ENCODE measurements at places on chromosomes 16 and 17.

- DNase-seq, result no peak
Measured at GRCh38 chr17:81084680-81085419, 49.9 kb downstream of the BAIAP2 start.

GRCh38 chr17:47685556-47686275 is 8.2 kb upstream of the TBKBP1 start:
- no peak for DNase-seq

DNA sequence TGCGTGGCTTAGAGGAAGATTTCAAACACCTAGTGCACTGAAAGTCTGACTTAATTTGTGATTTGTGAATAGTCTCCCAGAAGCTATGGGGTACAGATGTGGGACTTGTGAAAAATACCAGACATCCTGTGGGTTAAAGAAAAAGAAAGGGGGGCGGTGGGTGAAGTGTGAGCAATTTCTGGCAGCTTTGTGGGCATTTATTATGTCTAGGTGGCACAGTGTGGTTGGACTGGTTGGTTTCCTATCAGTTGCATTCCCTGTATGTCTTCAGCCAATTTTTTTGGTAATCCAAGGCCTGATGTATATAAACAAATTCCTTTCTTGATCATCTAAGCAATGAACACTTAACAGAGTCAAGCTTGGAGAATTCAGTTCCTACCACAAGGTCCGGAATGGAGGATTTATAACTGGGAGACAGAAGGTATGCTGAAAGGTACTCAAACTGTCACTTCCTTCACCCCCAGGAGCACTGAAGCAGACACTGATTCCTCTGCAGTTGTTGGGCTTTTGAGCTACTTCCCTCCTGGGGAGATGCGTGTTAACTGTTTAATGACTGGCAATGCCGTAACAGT is 211.6 kb downstream of the WWOX start:
- DNase-seq, result no peak

DNA sequence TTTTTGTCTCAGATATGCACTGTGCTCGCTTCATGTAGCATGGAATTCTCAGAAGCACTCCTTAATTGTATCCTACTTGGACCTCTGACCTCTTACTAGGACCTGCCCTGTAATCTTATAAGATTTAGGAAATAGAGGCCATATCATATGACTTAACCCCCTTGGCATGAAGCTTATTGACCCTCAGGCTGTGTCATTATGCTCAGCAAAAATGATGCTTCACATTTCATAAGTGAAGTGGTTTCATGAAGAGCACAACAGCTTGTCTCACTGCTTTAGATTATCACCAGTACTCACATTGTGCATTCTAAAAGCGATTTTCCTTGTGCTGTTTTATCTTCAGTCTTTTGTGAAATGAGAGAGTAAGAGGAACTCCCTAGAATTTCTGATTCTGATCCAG is 6.4 kb downstream of the PHKB start:
- DNase-seq, result no peak

DNA sequence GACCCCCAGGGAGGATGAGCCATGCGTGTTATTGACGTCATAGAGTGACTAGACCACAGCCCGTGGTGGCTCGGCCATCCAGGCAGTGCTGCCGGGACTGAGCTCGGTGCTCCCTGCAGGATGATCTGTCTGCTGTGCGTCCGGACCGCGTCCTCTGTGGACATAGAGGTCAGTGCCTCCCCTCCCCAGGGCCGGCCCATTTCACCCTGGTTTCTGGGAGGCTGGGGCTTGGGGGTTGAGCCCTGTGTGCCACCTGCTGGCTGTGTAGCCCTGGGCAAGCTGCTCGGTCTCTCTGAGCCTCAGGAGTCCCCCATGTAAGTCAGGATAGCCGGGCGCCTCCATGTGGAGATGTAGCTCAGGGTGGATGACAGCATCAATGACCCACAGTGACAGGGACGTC is 8.3 kb downstream of the TSC2 start:
- no peak for DNase-seq

DNA sequence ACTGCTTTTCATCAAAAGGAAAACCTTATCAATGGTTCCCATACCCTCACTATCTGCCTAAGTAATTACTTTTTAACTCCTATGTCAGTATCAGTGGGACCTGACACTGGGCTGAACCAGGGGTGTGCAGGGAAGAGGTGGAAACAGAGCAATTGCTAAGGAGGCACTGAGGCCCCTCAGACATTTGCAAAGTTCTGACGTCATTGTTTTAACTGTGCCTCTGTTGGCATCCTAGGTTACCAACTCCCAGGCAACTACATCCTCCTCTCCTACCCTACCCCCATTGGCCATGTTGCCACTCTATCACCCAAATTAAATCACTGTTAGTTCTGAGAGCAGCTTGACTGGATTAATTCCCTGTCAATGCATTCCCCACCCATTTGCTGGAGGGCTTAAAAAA is 8.0 kb upstream of the WWOX start:
- DNase-seq, result no peak

DNA sequence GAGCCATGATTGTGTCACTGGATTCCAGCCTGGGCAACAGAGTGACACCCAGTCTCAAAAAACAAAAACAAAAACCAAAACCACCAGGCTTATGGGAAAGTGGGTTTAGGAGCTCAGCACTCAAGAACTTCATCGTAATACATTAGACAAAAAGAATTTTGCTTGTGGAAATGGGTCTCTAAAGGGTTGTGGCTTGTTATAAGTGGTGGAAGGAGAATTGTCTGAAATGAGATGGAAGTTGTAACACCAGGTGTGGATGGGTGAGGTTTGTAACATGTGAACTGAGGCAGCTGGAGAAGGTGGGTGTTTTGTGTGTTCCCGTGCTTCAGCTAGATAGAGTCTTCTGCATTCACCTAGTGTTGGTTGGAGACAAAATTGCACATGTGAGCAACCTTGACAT is 35.8 kb downstream of the CDH1 start:
- DNase-seq, result no peak

DNA sequence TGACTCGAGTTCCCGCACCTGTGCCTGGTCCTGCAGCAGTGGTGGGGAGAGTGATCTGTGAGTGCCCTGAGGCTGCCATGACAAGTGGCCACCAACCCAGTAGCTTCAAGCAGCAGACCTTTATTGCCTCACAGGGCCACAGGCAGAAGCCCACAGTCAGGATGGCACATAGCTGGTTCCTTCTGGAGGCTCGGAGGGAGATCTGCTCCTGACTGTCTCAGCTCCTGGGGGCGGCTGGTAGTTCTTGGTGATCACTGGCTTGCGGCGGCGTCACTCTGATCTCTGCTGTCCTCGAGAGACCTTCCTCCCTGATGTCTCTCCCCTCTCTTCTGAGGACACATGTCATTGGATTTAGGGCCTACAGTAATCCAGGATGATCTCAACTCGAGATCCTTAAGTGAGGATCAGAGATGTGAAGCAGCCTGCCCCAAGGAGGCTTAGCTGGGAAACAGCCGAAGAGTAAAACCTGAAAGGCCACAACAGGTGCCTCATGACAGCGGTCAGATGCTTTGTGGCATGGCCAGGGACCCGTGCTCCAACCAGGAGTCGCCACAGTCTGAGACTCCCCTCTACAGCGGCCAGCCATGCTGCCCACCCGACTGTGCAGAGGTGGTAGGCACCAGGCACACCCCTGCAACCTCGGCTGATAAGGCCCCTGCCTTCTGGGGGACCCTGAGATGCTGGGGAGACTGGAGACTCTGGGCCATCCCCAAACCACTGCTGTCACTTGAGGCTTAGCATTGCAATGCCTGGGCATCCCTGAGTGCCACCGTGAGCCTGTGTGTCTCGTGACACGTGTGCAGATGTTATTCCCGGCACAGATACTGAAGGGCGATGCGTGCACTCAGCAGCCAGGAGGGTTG is 30.0 kb upstream of the SLC38A10 start:
- no peak for DNase-seq

DNA sequence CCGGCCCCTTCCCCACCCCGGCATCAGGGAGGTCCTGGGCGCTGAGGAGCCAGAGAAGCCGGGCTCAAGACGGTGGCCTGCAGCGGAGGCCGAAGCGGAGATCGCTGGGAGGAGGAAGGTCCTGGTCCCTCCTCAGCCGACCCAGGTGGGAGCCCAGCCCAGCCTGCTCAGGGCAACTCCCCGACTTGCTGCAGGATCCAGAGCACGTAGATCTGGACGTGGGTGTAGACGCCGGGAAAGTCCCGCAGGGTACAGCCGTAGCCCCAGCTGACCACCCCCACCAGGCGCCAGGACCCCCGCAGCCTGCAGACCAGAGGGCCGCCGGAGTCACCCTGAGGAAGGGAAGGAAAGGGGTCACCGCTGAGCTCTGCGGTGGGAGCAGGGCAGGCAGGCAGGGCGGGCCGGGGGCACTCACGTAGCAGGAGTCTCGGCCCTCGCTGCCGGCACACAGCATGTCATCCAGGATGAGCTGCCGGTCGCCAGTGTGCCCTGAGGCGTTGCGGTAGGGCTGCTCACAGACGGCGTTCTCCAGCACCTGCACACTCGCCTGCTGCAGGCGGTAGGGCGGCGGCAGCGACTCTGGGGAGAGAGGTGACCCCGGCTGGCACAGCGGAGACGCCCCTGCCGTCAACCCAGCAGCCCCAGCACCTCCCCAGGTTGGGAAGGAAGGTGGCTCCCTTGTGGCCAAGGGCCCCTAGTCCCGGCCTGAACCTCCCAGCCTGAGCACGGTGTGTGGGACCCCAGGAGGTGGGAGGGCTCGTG is 5.4 kb downstream of the TPSD1 start:
- DNase-seq, result no peak

GRCh38 chr16:49469311-49469670 is 95.7 kb downstream of the C16orf78 start:
- DNase-seq, result no peak

GRCh38 chr17:38585056-38585917 is 20.5 kb downstream of the SRCIN1 start:
- no peak for DNase-seq

DNA sequence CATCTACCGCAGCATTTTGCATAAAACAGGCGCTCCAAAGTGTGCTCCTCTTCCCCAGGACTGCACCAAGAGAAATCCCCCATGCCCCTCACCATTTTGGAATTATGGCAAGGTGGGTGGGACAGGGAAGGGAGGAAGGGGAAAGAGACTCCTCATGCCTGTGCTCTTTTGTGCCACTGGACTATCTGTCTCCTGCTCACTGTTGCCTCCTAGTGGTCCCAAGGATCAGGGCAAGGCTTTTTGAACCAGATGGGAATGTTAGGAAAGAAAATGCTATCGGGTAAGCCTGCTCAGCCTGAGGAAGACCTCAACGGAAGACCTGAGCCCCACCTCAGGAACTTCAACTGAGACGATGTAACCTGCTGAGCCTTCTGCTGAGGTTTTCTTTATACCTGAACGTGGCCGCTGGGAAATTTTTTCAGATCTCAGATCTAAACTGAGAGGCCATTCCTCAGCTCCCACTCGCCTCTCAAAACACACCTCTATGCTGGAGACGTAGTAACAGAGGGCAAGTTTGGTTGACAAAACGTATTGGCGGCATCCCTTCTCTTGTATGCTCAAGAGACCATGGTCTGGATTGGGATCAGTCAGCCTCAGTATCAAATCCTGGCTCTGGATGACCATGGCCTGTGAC is 58.3 kb downstream of the SPACA3 start:
- DNase-seq, result peak; percentile 85

DNA sequence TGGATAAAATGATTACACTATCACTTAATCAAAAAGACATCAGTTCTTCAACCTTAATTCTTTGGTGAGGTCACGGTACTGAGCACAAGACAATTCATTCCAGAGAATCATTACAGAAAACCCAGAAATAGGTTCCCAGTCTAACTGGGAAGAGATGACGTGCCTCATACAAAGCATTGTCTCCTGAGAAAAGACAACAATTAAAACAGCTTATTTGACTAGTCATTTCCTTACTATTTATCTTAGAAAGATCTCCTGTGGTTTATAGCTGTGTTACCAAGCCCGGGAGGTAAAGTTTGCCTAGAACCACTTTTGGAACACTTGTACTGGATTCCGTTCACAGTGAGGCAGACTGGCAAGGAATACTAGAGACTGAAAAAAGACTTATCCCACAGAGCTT is 5.1 kb downstream of the PHF12 start:
- peak; percentile 41 for DNase-seq

- no peak for DNase-seq
Measured at GRCh38 chr16:47778106-47778801, 317.1 kb downstream of the PHKB start.

DNA sequence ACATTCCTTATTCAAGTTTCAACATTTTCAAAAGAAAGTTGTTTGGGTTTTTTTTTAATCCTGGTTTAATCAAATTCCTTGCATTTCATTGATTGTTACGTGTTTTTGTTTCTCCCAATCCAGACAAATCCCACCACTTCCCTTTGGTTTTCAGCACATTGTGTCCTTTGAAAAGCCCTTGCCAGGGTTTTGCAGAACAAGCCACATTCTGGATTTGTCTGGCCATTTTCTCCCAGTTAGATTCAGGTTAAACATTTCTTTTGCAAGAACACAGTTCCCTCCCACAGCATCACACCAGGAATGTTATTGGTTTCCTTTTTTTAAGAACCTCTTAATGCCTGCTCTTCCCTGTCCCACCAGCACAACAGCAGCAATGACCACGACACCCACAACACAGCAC is 278.0 kb upstream of the SALL1 start:
- DNase-seq, result no peak

GRCh38 chr16:54712866-54713265 is 217.8 kb upstream of the IRX5 start:
- DNase-seq, result no peak

- DNase-seq, result no peak
Measured at GRCh38 chr17:47989159-47989558, 18.2 kb downstream of the CDK5RAP3 start.

DNA sequence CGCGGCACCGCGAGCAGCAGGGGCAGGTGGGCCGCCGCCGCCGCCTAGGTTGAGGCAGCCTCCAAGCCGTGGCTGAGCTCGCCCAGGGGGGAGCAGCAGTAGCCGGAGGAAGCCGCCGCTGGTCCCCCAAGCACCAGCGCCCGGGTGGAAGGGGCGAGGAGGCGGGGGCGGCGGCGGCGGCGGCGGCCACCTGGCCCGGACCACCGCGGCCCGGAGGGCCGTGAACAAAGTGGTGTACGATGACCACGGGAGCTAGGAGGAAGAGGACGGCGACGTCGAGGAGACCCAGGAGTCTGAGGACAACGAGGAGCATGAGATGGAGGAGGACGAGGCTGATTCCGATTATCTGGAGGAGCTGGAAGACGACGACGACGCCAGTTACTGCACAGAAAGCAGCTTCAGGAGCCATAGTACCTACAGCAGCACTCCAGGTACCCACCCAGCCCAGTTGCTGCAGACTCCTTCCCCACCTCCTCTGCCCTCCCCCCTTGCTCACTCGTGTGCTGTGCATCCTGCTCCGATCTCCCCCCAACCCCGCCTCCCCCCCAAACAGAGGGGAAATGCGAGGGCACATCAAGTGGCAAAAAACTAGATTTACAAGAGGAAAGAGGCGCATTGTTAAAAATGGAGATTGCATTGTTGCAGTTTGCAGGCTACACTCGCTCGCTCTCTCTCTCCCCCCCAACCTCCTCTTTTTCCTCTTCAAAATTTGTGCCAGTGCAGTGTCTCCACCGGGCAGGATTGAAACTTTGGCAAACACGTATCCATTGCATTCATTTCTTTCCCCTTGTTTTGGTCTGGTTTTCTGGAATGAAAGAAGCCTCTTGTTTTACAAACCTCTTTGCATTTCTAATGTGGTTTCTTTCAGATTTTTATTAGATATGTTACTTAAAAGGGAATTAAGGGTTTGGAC is 41.8 kb upstream of the AMZ2 start:
- peak; percentile 70 for DNase-seq

DNA sequence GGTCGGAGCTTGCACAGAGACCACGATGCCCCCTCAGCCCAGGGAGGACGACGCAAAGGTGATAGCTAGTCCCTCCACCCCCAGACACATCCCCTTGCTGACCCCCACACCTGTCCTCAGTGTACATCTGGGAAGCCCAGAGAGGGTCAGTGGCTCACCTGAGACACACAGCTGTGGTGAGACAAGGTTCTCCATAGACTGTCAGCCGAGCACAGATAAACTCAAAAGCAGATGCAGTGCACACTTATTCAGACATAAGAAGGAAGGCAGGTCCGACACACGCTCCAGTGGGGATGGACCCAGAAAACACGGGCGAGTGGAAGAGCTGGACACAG is 19.6 kb downstream of the CBFA2T3 start:
- DNase-seq, result no peak
